ENCODE measurements at places on chromosomes 2 and 18.

GRCh38 chr2:25595393-25595792 is 78.0 kb downstream of the DTNB start:
- no peak for DNase-seq

- no peak for DNase-seq
These were observed 620.1 kb upstream of the GCFC2 start for GRCh38 chr2:76330865-76331264.

- DNase-seq, result no peak
These were observed 31.2 kb downstream of the C1D start for GRCh38 chr2:68031542-68032160.

- DNase-seq, result no peak
These were observed 371.1 kb downstream of the TXNL1 start for GRCh38 chr18:56267334-56267733.

- DNase-seq, result no peak
These were observed 71.3 kb downstream of the FMNL2 start for GRCh38 chr2:152406119-152406835.

GRCh38 chr2:74416778-74417177 is 4.6 kb downstream of the C2orf81 start:
- DNase-seq, result no peak

- no peak for DNase-seq
These were observed 73.7 kb downstream of the LRATD1 start for GRCh38 chr2:14706201-14706600.

GRCh38 chr2:240326246-240326645 is 109.2 kb upstream of the GPC1 start:
- DNase-seq, result no peak

DNA sequence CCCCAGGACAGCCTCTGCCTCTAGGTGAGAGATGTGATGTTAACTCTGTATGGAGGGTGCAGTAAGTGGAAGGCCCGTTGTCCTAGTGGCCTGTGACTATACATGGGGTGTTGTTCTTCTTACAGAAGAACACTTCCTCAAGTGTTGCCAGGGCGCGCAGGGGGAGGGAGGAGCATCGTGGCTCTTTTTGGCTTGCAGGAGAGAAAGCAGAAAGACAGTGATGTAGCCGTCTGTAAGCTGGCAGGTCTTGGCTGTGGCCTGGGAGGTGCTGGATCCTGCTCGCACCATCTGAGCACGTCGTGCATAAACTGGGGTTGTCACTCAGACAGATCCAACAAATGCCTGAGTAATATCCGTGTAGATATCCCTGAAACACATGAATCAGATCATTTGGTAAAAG is 44.3 kb downstream of the ZNF236 start:
- no peak for DNase-seq

GRCh38 chr2:218289639-218290315 is 2.5 kb downstream of the TMBIM1 start:
- no peak for DNase-seq
